Pulmonary artery endothelial cell (primary cell): ENCODE measurements at places on chromosomes 11 and 22.

GRCh38 chr11:118304568-118305248, at the start of gene CD3E:
Gene CD3E (plus strand): TSS chr11:118304730. CDS start chr11:118304953, 223 bp downstream.
- DNase-seq: no peak

- no peak for DNase-seq
These were observed 436.9 kb downstream of the BUD13 start for GRCh38 chr11:116335891-116336290.

- peak; percentile 77 for DNase-seq
These were observed 18.5 kb downstream of the ENDOD1 start for GRCh38 chr11:95108159-95108611.

DNA sequence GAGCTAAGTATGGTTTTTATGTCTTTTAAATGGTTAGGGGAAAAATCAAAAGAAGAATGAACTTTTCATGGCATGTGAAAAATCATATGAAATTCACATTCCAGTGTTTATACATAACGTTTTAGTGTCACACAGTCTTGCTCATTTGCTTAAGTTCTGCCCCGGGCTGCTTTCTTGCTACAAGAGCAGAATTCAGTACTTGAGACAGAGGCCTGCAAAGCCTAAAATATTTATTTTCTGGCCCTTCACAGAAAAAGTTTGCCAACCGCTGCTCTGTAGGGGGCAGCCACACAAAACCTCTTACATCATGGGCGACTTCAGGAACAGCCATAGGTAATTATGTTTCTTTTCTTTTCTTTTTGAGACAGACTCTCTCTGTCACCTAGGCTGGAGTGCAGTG, 1.0 kb upstream of the ATG2A start:
- no peak for DNase-seq

DNA sequence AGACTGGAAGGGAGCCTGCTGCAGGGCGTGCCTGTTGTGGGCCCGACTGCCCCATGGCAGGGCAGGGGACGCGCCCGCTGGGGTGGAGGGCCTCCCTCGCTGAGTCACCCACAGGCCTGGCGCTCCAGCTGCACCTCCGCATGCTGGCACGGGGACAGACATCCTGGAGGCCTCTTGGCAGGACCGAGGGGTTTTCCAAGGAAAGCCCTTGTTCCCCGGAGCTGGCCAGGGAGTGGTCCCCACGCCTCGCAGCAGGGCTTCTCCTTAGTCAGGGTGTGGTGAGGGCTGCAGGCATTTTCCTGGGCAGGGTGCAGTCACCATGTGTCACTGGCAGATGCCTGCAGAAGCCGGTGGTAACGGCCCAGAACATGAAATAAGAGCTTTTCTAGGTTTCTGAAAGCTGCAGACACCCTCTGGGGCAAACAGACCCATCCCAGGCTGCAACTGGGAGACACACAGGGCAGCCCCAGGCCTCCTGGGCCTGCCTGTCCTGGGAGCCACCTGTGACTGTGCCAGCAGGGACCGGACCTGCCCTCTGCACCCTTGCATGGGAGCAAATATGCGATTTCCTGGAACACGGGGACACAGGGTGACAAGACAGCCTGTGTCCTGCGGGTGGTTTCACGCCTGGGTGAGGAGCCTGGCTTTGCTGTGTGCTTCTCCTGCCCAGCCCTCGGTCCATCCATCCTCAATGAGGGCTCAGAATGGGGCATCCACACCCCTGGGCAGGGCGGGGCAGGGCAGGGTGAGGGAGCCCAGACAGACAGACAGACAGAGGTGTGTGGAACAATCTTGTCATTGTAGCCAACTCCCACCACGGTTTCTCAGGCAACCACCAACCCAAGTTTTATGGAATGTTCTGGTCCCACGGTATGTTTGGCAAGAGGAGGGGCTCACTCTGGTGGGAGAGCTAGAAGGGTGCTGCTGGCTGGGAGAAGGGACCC, 43.2 kb upstream of the FADD start:
- DNase-seq: no peak

DNA sequence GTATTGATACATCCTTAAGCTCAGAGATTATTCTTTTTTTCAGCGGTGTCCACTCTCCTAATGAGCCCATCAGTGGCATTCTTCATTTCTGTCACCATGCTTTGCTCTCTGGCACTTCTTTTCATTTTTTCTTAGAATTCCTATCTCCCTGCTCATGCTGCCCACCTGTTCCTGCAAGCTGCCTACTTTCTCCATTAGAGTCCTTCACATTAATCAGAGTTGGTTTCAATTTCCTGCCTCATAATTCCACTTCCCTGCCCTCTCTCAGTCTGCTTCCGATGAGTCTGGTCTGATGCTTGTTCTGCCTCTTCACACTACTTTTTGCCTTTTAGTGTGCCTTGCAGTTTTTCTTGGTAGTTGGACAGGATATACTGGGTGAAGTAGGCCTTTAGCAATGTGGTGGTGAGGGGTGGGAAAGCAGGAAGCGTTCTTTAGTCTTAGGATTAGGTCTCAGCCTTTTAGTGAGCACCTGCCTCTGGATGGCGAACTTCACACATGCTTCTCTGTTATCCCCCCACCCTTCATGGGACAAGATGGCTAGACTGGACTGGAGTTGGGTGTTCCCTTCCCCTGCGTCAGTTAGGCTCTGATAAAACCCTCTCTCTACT, 53.6 kb downstream of the CECR2 start:
- DNase-seq: no peak

DNA sequence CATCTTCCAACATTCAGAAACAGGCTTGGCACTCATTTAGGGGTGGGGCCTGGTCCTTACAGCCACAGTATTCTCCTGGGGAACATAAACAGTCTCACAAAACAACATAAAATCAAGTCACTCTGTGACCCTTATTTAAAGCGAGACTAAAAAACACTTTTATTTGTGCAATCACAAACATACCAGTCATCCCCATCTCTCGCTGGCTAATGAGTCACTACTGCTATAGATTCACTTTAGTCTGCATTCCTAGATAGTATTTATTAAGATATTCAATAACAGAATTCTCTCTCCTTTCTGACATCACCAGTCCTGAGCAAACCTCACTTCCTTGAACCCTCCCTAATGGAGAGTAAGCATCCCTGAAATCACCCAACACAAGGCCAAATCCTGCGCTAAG, 68.0 kb downstream of the ZBTB44 start:
- DNase-seq: no peak

- no peak for DNase-seq
These were observed 4.0 kb downstream of the SAA1 start for GRCh38 chr11:18270102-18270501.

- DNase-seq: no peak
These were observed at the start of gene IGSF22 for GRCh38 chr11:18726040-18726439. Gene IGSF22 (minus strand): TSS chr11:18726188. CDS start chr11:18724236, 1,952 bp downstream.

DNA sequence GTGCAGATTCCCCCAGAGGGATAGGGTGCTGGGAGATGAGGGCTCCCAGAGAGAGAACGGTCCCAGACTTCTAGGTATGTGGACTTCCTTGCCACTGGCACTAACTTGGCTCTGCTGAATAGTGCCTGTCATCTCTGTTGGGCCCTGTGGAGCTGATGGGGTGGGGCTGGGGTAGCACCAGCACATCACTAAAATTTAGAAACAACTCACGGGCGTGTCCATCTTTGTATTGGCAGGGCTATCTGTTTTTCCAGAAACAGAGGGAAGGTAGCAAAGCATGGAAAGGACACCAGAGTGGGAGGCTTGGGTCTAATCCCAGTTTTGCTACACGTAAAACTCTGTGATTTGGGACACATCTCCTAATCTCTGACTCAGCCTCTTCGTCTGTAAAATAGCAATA, 25.8 kb downstream of the SWAP70 start:
- DNase-seq: no peak

GRCh38 chr11:43997022-43997660, 50.6 kb upstream of the ACCSL start:
- DNase-seq: no peak

GRCh38 chr11:115476463-115477286, 27.5 kb downstream of the CADM1 start:
- DNase-seq: no peak

DNA sequence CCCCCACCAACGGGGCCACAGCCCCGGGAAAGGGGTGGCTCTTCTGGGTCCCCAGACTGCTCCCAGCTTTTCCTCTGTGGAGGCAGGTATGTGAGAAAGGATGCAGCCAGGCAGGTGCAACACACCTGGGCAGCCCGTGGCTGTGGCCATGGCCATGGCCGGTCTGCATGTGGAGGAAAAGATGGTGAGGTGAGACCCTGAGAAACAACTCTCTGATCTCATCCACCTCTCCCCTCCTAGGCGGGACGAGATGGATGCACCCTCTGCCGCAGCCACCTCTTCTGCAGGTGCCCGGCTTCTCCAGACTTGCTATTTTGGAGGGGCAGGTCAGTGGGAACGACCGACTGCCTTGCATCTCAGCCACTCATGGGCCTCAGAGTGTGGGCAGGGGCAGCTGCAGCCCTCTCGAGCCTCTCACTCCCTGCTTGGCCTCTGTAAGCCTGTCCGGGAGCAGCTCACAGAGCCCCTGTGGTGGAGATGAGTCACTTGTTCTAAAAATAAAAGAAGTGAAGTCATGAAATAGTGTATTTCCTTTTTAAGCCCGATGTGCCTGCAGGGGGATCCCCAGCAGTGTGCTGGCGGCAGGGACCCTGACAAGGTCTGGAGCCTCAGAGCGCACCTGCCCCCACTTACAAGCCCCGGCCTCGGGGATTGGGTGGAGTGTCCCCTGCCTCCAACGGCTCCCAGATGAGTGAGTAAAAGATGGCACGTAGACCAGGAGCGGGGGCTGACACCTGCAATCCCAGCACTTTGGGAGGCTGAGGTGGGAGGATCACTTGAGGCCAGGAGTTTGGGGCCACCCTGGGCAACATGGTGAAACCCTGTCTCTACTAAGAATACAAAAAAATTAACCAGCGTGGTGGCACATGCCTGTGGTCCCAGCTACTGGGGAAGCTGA, 10.7 kb downstream of the SMIM38 start:
- DNase-seq: peak; percentile 33

DNA sequence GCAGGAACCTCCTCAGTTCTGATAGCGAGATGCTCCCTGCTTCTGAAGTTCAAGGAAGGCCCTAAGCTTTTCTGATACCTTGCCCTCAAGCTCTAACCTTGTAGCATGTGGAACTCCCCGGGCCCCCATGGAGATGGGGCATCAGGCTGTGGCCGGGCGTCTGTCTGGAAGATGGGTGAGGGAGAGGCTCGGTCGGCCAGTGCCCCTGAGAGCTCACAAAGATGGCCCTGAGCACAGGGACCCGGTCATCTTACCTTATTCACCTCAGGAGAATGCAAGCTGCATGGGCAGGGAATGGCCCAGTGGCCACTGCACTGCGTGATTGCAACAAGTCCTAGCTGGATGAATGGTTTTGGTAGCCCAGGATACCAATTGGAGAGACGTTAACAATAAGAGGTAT, 830.3 kb downstream of the TBC1D22A start:
- DNase-seq: no peak

DNA sequence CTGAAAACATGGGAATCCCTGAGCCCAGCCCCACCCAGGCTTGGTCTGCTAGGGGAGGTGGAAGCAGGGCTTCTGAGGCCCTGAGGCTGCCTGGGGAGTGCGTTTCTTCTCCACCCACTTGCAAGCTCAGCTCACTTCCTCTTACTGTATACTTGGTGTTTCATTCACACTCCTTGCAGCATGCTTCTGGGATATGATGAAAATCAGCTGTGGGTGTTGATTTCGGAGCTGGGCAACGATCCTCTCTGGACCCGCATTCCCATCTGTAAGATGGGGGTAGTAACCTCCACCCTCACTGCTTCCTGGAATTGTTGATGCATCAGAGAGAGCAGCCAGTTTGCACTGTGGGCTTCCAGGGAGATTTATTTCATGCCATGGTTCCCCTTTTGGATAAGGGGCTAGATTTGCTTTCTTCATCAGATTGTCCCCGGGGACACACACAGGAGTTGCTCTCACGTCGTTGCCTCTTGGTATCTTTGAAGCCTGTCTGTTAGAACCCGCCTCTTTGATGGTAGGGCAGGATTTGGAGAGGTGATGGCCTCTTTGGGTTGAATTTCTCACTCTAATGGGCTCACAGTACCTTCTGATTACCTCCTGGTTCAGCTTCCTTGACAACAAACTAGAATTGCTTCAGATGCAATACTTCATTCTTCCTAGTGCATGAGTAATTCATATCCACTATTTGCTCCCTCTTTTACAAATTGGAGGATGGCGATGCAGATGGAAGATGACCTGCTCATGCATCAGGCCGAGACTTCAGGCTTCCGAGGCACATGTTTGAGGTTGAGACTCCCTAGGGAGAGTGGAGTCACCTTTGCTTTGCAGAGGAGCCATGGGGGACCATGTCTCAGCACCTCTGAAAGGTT, 40.4 kb downstream of the BCR start:
- DNase-seq: no peak

DNA sequence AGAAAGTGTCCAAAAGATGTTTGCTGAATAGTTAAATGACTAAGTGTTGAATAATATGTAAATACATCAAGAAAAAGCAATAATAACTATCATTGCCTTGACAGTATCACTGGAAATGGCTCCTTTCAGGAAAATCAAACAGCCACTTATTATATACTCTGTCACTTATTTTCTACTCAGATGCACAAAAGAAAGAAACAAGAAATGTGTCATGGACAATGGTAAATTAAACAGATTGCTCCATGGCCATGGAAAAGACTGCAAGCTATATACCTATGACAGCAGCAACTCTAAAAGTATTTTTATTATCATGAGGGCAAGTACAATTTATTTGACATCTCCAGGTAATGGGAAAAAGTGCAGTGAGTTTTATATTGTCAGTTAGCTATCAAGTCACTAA, 52.9 kb upstream of the GUCY1A2 start:
- no peak for DNase-seq

GRCh38 chr22:24435323-24435645, 7.9 kb downstream of the ADORA2A start:
- no peak for DNase-seq

DNA sequence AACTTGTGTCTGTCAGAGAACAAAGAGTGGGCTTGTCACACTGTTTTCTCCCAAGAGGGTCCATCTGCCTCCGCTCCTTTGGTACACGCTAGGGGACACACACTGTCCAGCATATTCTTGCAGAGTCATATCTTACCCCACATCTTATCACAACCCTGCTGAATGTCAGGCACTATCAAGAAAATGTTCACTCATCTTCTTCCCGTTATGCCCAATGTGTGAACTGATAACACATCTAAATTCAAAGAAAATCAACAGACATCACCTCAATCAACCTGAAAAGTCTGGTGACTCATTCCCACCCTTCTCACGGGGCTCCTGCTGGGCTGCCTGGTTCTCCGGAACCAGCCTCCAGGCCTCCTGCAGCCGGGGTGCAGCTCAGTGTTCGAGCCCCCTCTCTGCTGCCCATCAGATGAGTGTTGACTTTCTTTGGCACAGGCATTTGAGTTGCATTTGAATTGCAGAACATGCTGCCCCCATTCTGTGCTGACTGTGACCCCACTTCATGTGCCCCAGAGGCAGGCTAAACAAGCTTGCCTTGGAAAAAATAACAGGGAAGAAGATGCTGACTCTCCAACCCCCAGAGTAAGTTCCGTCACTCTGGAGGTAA, 19.4 kb downstream of the GRAP2 start:
- no peak for DNase-seq

GRCh38 chr11:504053-504993, 2.7 kb downstream of the RNH1 start:
- DNase-seq: no peak

- no peak for DNase-seq
These were observed 4.3 kb upstream of the CCND1 start for GRCh38 chr11:69636512-69637197.
